IPS DF 6.9 (cell line): ENCODE measurements at places on chromosomes 2 and 18.

DNA sequence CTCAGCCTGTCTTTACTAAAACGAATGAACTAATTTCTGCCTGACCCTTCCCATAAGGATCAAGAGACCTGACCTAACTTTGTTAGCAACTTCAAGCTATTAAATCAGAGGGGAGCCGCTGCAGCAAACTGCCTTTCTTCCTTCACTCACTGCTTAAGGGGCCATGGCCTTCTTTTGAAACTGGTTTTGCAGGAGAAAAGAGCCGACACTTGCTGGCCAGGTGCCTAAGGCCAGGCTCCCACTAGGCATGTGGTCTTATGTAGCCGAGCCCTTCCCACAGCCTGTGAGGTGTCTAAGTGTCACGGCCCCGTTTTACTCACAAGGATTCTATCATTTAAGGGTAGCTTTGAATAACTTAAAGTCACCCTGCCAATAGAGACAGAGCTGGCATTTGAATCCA is 130.8 kb downstream of the ZNF236 start:
- DNase-seq = no peak

DNA sequence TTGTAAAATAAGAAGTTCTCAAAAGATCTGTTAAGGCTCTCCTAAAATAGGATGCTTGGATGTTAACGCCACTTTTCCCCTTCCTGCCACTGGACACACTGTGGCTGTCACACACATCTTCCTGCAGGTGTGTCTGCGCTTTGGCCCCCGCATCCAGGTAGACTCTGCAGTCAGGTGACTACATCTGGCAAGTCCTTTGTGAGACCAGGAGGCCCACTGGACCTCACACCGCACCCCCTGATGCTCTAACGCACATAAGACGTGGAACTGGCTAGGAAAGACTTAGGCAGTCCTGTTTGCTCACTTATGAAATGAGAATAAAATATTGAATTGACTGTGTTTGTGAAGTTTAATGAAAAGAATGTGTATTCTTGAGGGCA is 67.6 kb upstream of the PXDN start:
- DNase-seq = no peak

- DNase-seq = no peak
These were observed 120.3 kb downstream of the RDH14 start for GRCh38 chr2:18440141-18440661.

DNA sequence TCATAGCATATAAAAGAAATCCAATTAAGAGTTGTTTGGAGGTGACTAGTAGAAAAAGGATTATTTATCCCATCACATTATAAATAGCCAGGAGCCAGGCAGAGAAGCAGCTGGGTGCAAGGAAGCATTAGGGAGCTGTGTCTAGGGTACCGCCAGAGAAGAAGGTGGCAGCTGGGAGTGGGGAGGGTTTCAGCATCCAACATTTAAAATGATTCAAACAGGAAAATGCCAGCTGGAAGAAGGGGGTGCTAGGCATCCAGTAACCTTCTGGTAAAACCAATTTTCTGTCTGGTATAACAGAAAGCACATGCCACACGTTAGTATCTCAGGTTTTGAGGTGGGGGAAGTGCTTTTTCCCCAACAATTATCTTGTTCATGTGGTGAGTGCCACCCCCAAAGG is 452.4 kb downstream of the ZEB2 start:
- no peak for DNase-seq
